ENCODE measurements at places on chromosomes 2 and 18. TPM values are rescaled to one million over a fixed set of nuclear protein-coding genes. Genes with fewer than 3 reads are reported as not detected.

DNA sequence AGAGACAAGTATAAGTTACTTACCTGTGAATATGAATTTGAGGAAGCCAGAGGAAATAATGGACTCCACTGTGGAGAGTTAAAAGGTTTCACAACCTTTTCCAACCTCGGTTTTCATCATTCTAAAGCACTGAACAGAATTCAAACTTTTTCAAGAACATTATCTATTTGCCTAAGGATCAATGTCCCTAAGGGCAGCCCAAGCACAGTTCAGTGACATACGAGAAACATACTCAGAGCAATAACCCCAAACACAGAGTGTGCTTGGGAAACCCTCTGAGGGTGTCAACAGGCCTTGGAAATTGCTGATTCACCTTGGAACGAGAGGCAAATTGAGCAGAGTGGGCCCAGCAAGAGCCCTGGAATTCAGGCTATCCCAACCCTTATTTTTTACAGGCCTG lies at the start of gene ABCB11:
Gene ABCB11 (minus strand): TSS at position 123 of the 400 bp plus-strand sequence. CDS start 13,199 bp downstream, outside the sequence.
- no peak within 1 kb of the TSS for H3K4me3 ChIP-seq
- H3K27me3 ChIP-seq: no peaks in the 10 kb centered on the region
- DNase-seq: no peak
- no peak within 1 kb of the TSS for H3K27ac ChIP-seq
- no peaks in the 10 kb centered on the region for H3K36me3 ChIP-seq
- no peaks in the 10 kb centered on the region for H3K4me1 ChIP-seq

GRCh38 chr2:174449033-174449432 lies 37.8 kb downstream of the GPR155 start:
- DNase-seq: no peak
- H3K4me3 ChIP-seq: no peak overlapping the region
- H3K4me1 ChIP-seq: no peaks in the 10 kb centered on the region
- no peaks in the 10 kb centered on the region for H3K27me3 ChIP-seq

Gene DDX18
- 37.6 TPM for total RNA-seq

DNA sequence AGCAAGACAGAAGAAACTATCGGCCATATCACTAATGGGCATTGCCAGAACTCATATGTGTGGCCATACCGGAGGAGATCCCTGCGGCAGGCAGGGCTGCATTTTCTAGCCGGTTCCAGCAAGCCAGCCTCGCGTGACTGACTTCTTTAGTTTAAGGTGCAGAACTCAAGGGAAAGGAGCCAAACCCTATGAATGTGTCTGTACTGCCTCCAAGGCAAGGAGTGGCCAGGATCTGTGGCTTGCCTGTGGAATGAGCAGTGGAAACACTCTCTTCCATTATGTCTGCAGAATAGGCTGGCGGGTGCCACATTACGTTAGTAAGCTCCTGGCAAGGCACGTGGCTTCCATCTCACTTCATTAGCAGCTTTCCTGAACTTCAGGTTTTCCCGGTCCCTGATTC lies 137.6 kb downstream of the ATL2 start:
- H3K27ac ChIP-seq: no peak overlapping the region
- no peak for DNase-seq
- H3K4me3 ChIP-seq: no peak overlapping the region
- H3K4me1 ChIP-seq: no peaks in the 10 kb centered on the region

DNA sequence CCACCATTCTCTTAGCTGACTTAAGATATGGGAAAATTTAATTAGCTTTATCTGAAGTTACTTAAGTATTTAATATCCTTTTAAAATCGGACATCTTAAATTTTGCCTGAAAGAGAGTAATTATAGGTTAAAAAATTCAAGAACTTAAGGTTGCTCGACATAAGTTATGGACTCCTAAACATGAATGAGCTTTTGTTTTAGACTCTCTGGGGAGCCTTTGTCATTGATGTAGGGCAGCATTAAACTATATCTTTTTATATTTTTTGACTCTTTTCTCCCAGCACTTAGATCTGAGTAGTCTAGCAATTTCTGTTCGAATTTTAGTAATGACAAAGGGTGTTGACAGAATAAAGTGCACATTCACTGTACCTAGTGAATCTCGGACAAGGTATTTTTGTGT lies 4.7 kb downstream of the PHLPP1 start:
- no peaks in the 10 kb centered on the region for H3K36me3 ChIP-seq
- no peak for DNase-seq
- H3K27ac ChIP-seq: no peak overlapping the region
- H3K4me3 ChIP-seq: no peak overlapping the region
- no peaks in the 10 kb centered on the region for H3K27me3 ChIP-seq

DNA sequence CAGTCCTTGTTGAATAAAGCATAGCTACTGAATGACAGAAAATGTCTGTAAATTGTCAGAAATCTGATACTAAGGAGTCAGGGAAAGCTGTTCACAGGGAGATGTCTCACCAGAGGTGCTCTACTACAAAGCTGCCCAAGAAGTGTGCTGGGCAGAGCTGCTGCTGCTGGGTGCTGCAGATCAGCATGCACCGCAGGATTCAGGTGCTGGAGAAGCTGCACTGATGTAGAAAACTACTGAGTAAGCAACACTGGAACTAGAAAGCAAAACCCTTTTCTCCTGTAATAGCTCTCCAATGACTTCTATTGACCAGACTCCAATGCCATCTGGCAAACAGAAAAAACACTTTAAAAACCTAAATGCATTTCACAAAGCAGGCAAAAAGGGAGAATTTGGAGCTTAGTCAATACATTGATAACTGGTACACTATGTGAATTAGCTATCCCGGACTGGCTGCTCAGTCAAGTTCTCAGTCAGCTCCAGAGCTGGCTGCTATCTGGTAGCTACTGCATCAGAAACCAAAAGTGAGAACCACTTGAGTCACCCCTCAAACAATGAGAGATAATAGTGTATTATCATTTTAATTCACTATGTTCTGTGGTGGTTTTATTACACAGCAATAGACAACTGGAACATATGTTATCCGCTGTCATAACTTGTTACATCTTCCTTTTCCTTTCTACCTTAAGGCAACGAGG lies 493.1 kb downstream of the CPS1 start:
- H3K36me3 ChIP-seq: no peaks in the 10 kb centered on the region
- H3K4me1 ChIP-seq: no peaks in the 10 kb centered on the region
- no peak overlapping the region for H3K4me3 ChIP-seq
- no peaks in the 10 kb centered on the region for H3K27me3 ChIP-seq
- no peak overlapping the region for H3K27ac ChIP-seq

Gene ANO7
- 52.6 TPM for total RNA-seq

GRCh38 chr18:9742524-9743131 lies 34.5 kb downstream of the RAB31 start:
- peaks cover 3% of the 10 kb centered on the region for H3K4me1 ChIP-seq
- no peaks in the 10 kb centered on the region for H3K27me3 ChIP-seq
- H3K4me3 ChIP-seq: peak overlapping the region; percentile 18
- peak overlapping the region; percentile 38 for H3K27ac ChIP-seq
- no peak for DNase-seq
- H3K36me3 ChIP-seq: no peaks in the 10 kb centered on the region

DNA sequence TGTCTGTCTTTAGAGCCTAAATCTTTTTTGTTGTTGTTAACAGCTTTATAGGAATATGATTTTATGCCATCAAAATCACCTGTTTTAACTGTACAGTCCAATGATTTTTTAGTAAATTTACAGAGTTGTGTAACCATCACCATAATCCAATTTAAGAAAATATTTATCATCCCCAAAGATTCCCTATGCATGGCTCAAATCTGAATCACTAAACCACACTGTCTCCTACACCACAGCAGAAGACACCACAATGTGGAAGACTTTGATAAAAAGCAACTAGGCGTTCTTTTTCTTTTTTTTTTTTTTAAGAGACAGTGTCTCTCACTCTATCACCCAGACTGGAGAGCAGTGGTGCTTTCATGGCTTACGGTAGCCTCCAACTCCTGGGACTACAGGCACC lies 99.6 kb downstream of the TXNL1 start:
- no peaks in the 10 kb centered on the region for H3K4me1 ChIP-seq
- no peak overlapping the region for H3K4me3 ChIP-seq
- no peaks in the 10 kb centered on the region for H3K27me3 ChIP-seq
- H3K27ac ChIP-seq: no peak overlapping the region

DNA sequence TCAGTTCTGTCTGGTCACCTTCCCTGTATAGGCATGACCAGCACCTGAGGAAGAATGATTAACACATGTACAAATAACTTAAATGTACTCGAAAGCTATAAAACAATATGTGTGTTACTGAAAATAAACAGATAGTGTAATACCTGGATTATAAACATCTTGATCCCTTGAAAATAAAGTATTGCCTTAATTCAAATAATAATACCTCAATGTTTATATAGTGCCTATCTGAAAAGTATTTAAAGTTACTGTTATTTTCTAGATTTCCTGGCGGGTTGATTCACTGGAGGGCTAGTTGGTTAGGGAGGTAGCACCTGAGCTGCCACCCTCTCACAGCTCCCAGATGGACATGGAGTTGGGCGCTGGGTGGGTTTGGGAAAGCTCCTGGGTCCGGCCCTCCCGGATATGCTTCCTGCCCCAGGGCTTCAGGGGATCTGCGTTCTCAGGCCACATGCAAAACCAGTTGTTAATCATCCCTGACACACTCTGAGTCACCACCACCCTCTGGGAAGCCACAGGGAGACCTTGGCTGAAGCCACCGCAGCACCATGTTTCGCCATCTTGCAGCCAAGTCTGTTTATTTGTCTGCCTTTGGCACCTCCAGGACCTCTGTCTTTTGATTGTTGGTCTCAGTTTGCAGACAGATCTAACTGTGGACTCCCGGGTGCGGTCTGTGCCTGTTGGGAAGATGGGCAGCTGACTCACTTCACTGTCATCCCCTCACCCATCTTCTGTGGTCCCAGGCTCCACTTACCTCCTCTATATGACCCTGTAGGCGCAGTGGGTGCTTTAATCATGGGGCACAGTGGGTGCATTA lies 35.3 kb downstream of the RAB31 start:
- H3K36me3 ChIP-seq: no peaks in the 10 kb centered on the region
- DNase-seq: no peak
- H3K27ac ChIP-seq: peak overlapping the region; percentile 4
- no peak overlapping the region for H3K4me3 ChIP-seq
- no peaks in the 10 kb centered on the region for H3K27me3 ChIP-seq

- H3K27me3 ChIP-seq: no peaks in the 10 kb centered on the region
- DNase-seq: no peak
- no peak overlapping the region for H3K27ac ChIP-seq
- no peaks in the 10 kb centered on the region for H3K4me1 ChIP-seq
- no peak overlapping the region for H3K4me3 ChIP-seq
Measured at GRCh38 chr18:42086288-42086687, 131.3 kb downstream of the PIK3C3 start.

- peak within 1 kb of the TSS; percentile 31 for H3K27ac ChIP-seq
- peak within 1 kb of the TSS; percentile 21 for H3K4me3 ChIP-seq
- no peaks in the 10 kb centered on the region for H3K4me1 ChIP-seq
- no peaks in the 10 kb centered on the region for H3K36me3 ChIP-seq
- DNase-seq: peak; percentile 37
Measured at GRCh38 chr2:166494140-166494624, at the start of gene SCN7A. Gene SCN7A (minus strand): TSS chr2:166494249. CDS start chr2:166477696, 16,553 bp downstream.

Data from transverse colon (tissue), 4 donors.